Amniotic epithelial cell (primary cell): ENCODE measurements at places on chromosomes 2 and 18.

GRCh38 chr2:200577027-200577426 is 8.8 kb upstream of the AOX1 start:
- DNase-seq, result peak; percentile 17

- no peak for DNase-seq
Measured at GRCh38 chr2:21395366-21395765, 271.6 kb downstream of the TDRD15 start.

DNA sequence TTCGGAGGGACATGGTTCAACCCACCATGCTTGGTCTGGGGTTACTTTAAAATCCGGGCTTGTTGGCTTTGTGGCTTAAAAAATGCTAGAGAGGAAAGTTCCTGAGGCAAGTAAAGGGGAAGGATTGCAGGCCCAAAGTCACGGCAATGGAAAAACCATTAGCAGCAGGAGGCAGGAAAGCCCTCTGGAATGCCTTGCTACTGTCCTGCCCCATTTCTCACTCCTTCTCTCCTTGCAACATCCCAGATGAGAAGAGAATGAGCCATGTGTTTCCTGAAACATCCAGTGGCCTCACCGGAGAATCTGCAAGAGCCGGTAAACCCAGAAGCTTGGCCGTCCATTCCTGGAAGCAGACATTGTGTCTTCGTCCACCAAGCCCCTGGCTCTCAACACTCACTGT is 97.4 kb upstream of the LCLAT1 start:
- peak; percentile 34 for DNase-seq

GRCh38 chr18:59079264-59079663 is 60.4 kb upstream of the SEC11C start:
- no peak for DNase-seq

DNA sequence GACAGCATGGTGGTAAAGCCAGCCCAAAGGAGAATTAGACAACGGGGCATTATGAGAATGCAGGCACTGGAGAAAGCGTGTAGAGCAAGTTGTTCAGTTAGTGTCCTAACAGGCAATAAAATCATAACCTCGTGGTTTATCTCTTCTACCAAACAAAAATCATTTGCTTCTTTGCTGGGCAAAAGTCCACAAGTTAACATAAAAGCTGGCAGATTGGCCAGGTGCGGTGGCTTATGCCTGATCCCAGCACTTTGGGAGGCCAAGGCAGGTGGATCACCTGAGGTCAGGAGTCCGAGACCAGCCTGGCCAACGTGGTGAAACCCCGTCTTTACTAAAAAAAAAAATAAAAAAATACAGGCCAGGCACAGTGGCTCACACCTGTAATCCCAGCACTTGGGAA is 364.1 kb downstream of the SETBP1 start:
- no peak for DNase-seq

DNA sequence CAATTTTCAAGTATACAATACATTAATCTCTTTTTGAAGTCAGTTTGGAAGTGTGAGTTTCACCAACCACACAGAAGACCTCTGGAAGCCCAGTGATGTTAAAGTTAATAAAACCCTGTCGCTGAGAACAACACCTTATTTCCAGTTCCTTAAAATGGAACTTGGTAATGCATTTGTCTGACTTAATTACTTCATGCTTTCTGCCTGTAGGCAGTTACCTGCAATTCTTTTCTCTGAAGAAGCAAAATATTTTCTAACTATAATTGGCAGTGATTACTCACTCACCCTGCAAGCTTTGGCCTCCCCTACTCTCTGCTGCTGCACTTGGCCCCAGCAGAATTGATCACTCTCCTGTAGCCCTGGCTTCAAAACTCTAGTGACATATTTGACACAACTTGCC is 81.5 kb downstream of the TXNL1 start:
- no peak for DNase-seq

GRCh38 chr2:202221873-202222272 is 16.5 kb downstream of the SUMO1 start:
- peak; percentile 60 for DNase-seq
